ENCODE measurements at places on chromosomes 5 and 9. TPM values are rescaled to one million over a fixed set of nuclear protein-coding genes. Genes with fewer than 3 reads are reported as not detected.

Gene HMCN2
- total RNA-seq, result 6.0 TPM

Gene NTNG2
- total RNA-seq, result 8.1 TPM

Gene TBC1D9B
- total RNA-seq, result 139 TPM

Gene SPATA6L
- 5.5 TPM for total RNA-seq

Gene TAF11L10
- total RNA-seq, result not detected

Gene SLC36A2
- not detected for total RNA-seq

Gene CDH9
- total RNA-seq, result 1.2 TPM

Gene TMEFF1
- total RNA-seq, result 19.6 TPM

Gene TBCA
- total RNA-seq, result 213 TPM

Gene CCDC152
- not detected for total RNA-seq

Gene MTX3
- 28.4 TPM for total RNA-seq

Gene OMD
- total RNA-seq, result not detected

Gene HNRNPAB
- 198 TPM for total RNA-seq

Gene CCIN
- total RNA-seq, result 0.40 TPM

Gene SMIM33
- total RNA-seq, result not detected

Gene CCL27
- 0.84 TPM for total RNA-seq

DNA sequence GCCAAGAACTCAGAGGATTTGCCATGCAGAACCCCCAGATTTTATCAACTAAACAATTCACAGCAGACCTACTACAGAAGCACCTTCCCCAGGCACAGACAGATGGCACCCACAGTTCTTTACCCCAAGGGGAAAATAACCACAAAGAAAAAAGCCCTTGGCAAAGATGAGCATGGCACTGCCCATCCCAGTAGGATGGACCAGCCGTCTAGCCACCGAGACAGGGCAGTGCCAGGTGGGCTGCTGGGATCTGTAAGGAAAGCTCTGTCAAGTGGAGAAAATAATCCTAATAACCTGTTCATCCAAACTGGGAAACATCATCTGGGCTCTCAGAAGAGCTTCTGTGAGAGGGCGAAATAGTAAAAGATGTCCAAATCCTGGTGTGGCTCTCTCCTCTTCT, 130.0 kb downstream of the COL23A1 start:
- peak; percentile 27 for DNase-seq

DNA sequence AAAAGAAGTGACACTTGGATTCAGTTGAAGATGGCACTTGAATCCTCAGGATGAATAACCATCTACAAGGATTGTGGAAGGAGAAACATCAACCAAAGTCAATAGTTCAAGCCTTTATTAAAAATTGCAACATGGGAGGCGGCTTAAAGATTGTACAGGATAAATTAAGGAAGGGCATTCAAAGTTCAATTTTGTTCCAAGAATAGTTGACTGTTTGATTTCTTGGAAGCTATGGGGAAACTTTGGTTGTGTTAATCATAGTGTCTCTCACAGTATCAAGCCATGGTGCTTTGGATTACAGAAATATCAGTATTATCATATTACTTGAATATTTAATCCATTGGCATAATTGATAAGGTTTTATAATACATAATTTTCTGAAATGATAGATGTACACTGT, 1844.3 kb downstream of the MAT2B start:
- no peak for DNase-seq

- DNase-seq, result no peak
Observed at GRCh38 chr9:133054966-133055365, 6.8 kb upstream of the CEL start.

DNA sequence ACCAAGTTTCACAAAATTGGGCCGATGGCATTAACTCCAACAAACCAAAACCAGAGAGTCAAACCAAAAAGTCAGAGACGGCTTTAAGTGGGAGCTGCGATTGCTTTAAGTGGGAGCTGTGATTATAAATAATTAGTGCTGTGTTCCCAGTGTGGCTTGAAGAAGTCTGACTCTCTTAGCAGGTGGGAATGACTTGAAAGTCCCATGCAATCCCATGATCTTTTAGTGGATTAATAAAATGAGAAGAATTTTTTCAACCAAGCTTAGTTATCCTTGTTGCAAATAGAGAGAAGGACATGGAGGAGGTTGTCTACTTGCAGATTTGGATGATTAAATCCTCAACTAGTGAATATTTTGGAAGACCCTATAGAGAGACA, 68.5 kb downstream of the MYO10 start:
- DNase-seq, result no peak

- DNase-seq, result no peak
Observed at GRCh38 chr5:129664336-129664937, 83.5 kb upstream of the MINAR2 start.

GRCh38 chr9:122159925-122160246, 178 bp downstream of the MORN5 start:
- no peak for DNase-seq

GRCh38 chr9:98860871-98861293, 53.4 kb downstream of the GALNT12 start:
- no peak for DNase-seq

GRCh38 chr5:124783285-124783684, 36.8 kb upstream of the ZNF608 start:
- DNase-seq, result no peak

- DNase-seq, result no peak
Observed at GRCh38 chr5:142807372-142807911, 37.3 kb downstream of the ARHGAP26 start.

DNA sequence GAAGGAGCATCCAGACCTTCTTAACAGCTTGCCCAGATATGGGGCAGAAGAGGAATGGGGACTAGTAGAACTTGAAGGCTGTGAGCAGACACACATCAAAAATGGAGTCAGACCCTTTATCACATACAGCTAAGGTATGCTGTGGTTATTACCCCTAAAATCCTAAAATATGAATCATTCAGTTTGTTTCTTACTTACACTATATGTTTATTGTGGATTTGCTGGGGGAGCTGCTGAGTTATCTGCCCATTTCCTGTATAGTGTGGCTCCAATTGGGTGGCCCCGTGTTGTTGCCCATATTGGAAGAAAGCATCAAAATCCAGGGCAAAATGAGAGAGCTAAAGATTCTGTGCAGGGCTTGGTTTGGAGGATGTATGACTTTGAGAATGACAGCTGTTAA, 56.9 kb downstream of the AP3S1 start:
- no peak for DNase-seq

DNA sequence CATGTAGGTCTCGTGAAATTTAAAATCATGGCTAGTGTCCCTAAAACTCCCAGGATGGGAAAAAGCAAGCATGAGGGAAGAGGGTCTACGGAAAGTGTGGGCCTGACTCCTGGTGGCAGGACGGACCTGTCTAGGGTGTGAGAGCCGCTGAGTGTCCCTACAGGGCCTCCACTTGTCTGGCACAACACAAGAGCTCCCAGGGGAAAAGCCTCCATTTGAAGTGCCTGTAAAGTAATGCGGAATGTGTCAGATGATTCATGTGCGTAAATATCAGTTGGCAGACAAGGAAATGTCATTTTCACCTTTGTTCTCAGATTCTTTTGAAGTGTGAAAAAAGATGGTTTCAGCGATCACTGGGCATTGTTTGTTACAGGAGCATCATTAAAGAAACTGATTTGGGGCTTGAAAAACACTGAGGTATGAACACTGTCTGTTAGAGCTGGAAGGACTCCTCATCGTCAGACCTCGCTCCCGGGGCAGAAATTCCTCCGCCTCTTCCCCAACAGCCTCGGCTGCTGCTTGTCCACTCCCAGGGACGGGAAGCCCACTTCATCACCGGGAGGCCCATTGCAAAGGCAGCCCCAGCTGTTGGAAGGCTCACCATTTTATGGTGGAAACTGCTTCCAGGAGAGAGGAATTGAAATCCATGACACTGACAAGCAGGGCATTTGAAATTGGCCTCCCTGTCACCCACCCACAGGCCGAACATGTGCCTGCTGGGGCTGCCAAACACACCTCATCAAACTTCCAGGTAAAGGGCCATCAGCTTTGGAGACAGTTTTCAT, 240.8 kb downstream of the FSTL4 start:
- DNase-seq, result no peak

DNA sequence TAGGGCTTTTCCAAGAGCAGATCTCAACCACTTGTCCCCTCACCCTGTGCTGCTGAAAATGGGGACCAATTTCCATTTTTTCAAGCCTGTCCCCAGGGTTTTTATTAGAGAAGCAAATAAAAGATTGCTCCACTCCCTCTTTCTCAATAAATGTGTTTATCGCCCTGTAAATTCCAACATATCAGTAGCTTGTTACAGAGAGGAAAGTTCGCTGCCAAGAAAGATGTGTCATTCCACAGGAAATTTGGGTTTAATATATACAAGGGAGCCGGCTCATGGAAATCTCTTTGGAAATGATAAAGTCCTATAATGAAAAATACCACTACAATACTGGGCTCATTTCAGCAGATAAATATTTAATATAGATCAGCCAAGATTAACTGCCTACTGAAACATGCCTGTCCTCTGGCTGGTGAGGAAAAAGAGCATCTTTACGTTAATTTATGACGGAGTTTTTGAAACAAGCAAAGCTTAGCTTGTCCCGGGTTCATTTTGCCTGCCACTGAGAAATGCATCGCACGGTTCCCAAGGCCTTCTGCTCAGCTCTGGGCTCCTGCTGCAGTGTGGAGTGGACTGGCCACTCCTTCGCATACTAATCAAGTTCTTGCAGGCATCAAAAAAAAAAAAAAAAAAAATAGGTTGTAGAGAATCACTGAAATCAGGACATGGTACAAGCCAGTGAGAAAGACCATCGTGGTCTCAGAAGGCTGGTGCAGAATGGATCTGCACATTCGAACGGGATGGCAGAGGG, 84.5 kb downstream of the BRINP1 start:
- DNase-seq, result no peak

DNA sequence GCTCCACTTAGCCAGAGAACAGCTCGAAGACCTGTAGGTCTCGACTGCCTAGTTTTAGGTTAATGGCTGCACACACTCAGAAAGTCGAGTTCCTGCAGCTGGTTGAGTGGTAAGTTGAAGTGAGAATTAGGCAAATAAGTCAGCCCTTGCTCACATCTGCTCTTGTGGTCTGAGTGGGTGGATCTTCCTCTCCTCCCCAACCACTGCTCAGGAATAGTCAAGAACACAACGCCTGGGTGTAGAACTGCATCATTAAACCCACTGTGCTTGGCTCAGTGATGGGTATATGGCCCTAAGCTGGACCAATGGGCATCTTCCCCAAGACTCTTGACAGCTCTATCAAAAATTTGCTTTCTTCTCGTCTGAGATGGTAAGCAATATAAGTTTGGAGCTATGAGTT, 20.9 kb upstream of the ADAM19 start:
- no peak for DNase-seq

- DNase-seq, result no peak
Observed at GRCh38 chr5:173973616-173973969, 15.4 kb upstream of the C5orf47 start.

- no peak for DNase-seq
Observed at GRCh38 chr5:159161361-159162214, 47.8 kb downstream of the RNF145 start.

GRCh38 chr9:112905084-112905483, 14.4 kb upstream of the SLC46A2 start:
- DNase-seq, result no peak

- no peak for DNase-seq
Observed at GRCh38 chr5:139650031-139650688, 2.0 kb downstream of the CXXC5 start.

GRCh38 chr5:157677931-157678330, 6.6 kb downstream of the C5orf52 start:
- DNase-seq, result no peak

DNA sequence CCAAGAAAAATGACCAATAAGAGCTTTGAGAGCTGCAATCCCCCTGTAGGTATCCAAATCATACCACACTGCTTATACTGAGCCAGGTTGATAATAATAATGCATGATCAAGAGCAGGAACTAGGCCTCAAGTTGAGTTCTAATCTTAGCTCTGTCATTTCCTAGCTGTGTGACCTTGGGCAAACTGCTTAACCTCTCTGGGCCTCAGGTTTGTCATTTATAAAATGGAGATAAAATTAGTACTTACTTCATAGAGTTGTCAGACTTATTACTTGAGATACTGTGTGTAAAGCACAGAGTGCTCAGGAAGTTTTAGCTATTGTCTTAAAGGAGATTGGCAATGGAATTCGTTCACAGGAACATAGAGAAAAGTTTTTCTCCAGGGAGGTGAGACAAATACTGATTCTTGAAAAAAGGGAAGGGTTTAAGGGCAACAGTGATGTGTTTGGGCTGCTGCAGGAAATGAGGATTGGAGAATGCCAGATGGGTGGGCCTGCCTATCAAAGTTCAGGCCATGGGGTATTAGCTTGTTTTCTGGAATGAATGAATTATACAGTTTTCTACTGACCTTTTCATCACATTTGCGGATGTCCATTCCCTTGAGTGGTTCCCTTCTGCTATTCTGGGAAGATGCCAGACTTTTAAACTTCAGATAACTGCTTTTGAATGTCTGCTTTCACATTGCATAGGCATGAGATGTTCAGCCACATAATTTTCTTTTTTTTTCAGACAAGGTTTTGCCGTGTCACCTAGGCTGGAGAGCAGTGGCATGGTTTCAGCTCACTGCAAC, 10.2 kb upstream of the ATP6V0E1 start:
- DNase-seq, result no peak

- DNase-seq, result no peak
Observed at GRCh38 chr5:143188692-143189091, 214.8 kb downstream of the NR3C1 start.

GRCh38 chr5:135553688-135554462, 18.1 kb upstream of the NEUROG1 start:
- no peak for DNase-seq

GRCh38 chr5:25427240-25427639, 782.5 kb upstream of the CDH10 start:
- no peak for DNase-seq

GRCh38 chr5:142670804-142671203, 15.1 kb downstream of the FGF1 start:
- no peak for DNase-seq

DNA sequence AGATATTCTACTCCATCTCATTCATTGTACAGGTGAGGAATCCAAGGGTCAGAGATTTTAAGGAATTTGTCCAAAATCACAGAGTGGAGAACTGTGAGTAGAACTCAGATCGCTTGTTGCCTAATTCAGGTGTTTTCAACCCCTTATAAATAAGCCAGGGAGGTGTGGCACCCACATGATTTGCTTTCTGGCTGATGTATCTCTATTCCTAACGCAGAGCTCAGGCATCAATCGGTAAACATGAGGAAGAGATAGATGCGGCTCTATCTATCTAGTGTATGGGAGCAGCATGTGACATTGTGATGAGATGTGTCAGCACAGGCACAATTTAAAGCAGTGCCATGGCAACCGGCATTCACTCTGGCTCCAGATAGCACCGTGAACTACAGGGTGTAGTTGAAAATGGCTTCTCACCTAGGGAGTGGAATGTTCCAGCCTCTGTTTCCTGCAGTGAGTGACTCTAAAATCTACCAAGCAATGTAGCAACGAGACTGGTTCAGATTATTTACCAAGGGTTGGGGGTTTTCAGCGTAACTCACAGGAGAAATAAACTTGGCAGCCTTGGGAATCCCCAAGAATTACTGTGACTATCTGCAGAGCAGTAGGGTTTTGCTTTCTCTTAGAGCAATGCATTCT, 53.4 kb upstream of the SUB1 start:
- DNase-seq, result no peak

DNA sequence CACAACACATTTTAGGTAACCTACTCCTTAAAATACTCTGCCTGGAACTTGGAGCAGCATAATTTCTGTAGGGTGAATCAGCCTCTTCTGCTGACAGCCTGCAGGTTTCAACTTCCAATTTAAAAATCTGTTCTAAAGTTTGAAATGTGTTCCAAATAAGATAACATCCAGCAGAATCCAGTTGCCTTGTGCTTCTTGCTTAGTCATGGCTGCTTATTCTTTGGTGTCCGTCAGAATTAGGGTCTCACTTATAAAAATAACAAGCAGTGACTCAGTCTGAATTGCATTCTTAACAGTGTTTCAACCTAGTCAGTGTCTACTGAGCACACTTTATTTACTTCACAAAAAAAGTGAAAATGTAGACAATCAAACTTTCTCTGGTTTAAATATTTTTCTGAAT, 3.7 kb downstream of the CDH6 start:
- DNase-seq, result no peak
